ENCODE measurements at places on chromosomes 5 and 9. TPM values are rescaled to one million over a fixed set of nuclear protein-coding genes. Genes with fewer than 3 reads are reported as not detected.

The ANKRD34B gene
- not detected for total RNA-seq

The LURAP1L gene
- 0.86 TPM for total RNA-seq

GRCh38 chr9:80134487-80134886 lies 562.7 kb downstream of the TLE4 start:
- no peak for DNase-seq

DNA sequence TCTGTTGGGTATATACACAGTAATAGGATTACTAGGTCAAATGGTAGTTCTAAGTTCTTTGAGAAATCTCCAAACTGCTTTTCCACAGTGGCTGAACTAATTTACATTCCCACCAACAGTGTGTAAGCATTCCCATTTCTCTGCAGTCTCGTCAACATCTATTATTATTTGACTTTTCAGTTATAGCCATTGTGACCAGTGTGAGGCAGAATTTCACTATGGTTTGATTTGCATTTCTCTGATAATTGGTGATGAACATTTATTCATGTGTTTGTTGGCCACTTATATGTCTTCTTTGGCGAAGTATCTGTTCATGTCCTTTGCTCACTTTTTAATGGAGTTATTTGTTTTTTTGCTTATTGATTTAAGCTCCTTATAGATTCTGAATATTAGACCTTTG lies 596.2 kb upstream of the DAB2 start:
- no peak for DNase-seq

DNA sequence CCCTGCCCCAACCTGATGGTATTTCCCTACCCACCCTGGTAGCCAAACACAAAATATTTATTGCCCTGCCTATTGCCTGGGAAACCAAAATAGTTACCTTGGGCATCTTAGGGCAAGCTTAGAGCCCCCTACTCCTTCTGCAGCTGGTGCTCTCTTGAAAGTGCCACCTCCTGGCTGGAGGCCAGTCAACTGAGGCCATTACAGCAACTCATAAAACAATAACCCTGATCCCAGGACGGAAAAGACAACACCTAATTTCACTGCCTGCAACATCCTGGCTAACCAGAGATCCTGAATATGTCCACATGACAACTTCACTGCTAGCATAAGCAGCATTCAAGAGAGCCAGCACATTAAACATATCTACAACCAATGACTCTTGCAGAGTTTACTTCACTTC lies 38.7 kb downstream of the MTAP start:
- no peak for DNase-seq

DNA sequence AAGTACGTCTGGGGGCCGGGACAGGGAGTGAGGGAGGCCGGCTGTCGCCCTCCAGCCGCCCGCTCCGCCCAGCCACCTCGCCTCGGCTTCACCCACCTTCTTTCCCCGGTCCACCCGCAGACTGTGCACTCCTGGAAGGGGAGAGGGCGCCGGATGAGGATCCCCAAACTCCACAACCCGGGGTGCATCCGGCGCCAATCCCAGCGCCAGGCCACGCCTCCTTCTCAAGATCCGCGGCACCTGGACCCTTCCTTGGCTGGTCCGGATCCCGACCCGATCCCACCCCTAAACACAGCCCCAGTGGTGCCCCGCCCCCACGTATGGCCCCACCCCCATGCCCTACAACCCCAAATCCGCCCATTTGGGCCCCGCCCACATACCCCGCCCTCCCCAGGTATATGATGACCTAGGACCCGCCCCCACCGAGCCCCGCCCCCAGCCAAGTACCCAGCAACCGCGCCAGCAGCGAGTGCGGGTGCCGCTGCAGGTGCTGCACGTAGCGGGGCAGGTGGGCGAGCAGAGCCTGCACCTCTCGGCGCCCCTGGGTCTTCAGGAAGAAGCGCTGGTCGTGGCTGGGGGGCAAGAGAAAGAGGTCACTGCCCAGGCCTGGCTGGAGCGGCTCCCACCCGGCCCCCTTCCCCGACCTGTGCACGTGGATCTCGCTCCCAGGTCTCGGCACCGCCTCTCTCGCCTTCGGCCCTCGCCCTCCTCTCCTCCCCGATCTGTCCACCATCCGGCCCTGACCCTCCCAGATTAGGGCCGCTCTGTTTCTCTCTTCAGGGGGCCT lies 3.2 kb downstream of the PIP5KL1 start:
- no peak for DNase-seq
